ENCODE measurements at places on chromosomes 4 and X.

GRCh38 chr4:138420471-138420870, 178.3 kb upstream of the SLC7A11 start:
- DNase-seq = no peak

DNA sequence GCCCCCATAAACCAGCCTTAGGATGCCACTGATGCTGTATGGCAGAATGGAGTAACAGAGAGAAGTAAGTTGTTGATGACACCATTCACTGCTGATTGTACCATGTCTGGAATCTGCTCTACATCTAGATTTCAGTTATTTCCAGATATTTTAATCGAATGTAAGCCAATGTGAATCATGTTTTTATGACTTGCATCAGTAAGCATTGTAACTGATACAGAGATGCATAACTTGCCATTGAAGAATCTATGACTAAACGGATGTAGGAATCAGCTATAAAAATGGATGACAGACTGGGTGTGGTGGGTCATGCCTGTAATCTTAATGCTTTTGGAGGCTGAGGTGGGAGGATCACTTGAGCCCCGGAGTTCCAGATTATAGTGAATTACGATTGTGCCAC, 161.0 kb upstream of the GATB start:
- no peak for DNase-seq

- DNase-seq = no peak
Measured at GRCh38 chr4:127506283-127506682, 126.5 kb upstream of the INTU start.

DNA sequence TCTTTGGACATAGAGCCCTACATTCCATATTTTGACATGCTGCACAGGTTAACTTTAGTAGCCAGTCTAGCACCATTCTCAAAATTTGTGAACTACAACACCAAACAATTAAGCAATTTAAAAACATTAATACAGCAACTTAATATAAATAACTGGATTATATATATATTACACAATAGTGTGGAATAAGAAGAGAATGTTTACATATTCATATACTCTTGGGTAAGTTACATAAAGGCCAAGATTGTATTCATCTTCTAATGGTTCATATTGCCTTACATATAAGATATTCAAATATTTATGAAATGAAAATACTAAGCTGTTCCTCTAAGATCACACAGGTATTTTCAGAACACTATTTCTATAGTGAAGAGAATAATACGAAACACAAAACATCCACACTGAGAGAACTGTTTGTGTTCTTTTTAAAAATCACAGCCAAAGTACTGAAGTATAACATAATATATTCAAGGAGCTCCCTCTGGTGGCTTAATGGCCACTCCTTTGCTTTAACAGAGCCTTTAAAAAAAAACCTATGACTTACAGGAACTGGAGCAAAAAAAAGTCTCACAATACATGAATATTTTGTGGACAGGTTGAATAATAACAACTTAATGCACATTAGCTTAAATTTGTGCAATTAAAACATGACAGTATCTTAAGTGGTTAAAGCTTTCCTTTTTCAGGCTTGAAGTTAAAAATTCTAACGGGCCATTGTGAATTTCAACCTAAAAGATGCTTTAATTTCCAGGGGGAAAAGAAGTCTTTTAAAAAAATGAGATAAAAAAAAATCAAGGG, 46.2 kb downstream of the NEK1 start:
- peak; percentile 53 for DNase-seq

DNA sequence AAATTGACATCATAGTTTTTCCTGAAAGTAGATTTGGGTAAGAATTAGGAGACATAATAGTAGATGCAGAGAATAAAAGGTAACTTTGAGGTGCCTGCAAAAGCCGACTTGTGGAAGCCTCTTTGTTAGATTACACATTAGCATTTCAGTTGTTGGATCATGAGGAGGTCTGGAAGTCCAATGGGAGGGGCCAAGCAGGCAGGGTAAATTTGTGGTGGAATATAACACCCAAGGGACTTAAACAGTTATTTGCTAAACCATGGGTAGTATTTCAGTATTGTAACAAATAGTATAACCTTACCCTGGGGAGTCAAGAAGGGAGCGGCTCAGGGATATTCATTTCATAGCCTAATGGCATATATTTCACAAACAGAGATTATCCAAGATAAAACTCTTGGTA, 810.7 kb upstream of the AMOT start:
- no peak for DNase-seq

- no peak for DNase-seq
Measured at GRCh38 chrX:124895947-124896346, 423.7 kb upstream of the TEX13C start.

DNA sequence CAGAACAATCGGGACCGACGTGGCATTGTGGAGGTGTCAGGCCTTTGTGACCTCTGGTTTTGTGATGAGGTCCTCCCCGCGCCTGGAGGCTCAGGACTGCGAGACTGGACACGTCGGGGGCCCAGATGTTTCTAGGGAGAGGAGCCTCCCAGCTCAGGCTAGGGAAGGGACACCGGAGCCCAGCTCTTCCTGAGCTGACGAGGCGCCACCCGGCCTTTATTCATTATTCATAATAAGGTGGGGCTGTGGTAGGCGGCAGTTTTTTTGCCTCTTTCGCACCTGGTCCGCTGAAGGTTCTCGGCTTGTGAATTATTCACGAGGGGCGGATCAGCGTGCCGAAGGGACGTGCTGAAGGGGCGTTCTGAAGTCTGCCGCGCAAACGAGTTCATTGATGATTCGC, 2.3 kb upstream of the UBA1 start:
- no peak for DNase-seq

- DNase-seq = no peak
Measured at GRCh38 chrX:153643431-153644351, 3.3 kb upstream of the DUSP9 start.

DNA sequence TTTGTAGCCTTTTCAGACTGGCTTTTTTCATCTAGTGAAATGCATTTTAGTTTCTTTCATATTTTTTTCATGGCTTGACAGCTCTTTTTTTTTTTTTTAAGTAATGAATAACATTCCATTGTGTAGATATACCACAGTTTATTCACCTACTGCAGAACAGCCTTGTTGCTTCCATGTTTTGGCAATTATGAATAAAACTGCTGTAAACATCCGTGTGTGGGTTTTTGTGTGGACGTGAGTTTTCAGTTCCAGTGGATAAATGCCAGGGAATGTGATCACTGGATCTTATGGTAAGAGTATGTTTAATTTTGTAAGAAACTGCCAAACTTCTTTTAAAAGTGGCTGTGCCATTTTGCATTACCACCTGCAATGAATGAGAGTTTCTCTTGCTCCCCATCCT, 160.8 kb downstream of the SOWAHB start:
- DNase-seq = no peak

DNA sequence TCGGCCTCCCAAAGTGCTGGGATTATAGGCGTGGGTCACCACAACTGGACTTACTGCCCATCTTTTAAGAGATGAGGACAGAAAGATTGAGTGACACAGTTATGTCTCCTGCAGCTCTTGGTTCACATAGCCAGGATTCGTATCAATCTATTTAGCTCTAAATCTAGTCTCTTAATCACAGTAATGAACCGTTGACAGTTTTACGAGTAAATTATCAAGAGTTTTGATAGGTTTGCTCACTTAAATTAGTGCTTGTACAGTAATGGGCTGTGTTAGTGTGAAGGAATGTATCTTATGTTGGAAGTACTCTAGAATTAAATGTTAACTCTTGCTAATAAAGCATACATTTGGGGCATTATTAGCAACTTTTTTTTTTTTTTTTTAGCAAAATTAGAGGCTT, 105.7 kb downstream of the PTTG2 start:
- no peak for DNase-seq

DNA sequence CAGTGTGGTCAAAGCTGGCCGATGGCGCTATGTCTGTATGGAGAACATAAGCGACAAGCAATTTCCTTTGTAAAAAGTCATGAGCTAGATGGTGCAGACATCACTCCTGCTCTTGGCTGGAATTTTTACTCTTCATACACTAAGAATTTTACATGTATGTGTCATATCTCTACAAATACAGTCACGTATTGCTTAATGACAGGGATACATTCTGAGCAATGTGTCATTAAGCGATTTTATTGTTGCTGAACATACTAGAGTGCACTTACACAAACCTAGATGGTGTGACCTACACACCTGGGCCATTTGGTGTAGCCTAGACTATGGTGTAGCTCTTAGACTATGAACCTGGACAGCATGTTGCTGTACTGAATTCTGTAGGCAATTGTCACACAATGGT, 185.4 kb downstream of the SOWAHB start:
- DNase-seq = no peak

- no peak for DNase-seq
Measured at GRCh38 chr4:188370777-188371176, 231.5 kb downstream of the TRIML1 start.

DNA sequence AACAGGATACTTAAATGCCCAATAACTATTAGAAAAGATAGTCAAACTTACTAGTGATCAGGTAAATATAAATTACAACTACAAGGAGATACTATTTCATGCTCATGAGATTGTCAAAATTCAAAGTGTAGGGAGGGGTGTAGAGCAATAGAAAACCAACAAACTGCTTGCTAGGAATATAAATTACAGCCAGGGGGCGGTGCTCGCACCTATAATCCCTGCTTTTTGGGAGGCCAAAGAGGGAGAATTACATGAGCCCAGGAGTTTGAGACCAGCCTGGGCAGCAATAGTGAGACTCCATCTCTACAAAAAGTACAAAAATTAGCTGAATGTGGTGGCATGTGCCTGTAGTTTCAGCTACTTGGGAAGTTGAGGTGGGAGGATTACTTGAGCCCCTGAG, 556.5 kb upstream of the NR3C2 start:
- DNase-seq = no peak

DNA sequence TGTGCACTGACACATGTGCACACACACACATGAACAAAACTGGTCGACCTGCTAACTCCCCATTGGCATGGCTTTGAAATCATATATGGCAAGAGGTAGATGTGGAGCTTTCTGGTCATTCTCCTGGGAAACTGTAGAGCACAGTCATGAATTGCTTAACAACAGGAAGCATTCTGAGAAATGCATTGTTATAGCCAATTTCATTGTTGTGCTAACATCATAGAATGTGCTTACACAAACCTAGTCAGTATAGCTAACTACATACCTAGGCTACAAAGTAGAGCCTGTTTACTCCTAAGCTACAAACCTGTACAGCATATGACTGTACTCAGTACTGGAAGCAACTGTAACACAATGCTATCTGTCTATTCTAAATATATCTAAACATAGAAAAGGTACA, 134.2 kb upstream of the SH3RF1 start:
- DNase-seq = no peak

DNA sequence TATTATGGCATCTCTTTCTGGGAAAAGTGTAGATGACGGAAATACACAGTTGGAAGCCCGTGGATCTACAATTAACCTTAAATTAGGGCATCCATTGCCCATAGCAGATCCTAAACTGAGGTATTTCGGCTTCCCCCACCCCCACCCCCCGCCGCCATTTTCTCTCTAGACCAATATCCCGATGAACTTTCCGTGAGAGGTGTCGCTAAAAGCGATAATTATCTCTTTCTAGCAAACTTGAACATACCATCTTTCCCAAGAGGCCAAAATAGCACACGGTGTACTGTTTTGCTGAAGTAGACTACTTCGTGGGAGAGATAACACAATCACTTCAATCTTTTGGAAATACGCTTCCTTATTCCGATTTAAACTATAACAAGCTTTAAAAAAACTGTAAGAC, 554 bp downstream of the KLHL15 start:
- peak; percentile 19 for DNase-seq

DNA sequence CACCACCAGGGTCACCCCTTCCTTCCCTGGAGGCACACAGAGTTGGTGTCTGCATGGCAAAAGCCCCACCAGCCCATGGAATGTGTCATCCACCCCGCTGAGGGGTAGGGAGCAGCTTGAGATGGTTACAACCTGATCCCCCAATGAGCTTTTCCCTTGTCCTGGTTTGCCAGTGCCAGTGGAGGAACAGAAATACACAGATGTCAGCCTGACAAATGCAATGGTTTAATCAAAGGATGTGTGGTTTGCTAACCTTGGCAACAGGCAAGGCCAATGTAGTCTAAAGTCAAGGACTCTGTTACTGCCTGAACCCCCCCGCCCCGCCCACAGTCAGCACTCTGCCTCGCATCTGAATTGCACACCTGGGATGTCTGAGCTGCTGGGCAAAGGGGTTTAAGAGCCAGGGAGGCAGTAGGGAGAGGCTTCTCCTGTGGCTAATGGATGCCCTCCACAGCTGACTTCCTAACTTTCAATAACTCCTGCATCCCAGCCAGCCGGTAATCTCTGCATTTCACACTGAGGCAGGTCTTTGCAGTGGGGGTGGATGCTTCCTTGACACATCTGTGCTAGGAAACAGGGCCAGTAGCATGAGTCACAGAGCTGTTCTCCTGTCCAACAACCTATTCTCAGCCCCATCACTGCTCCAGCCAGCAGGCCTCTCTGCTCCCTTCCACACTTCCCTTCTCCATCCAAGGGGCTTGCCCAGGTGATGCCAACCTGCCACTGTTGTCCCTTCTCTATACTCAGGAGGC, 137.5 kb downstream of the AMMECR1 start:
- no peak for DNase-seq

DNA sequence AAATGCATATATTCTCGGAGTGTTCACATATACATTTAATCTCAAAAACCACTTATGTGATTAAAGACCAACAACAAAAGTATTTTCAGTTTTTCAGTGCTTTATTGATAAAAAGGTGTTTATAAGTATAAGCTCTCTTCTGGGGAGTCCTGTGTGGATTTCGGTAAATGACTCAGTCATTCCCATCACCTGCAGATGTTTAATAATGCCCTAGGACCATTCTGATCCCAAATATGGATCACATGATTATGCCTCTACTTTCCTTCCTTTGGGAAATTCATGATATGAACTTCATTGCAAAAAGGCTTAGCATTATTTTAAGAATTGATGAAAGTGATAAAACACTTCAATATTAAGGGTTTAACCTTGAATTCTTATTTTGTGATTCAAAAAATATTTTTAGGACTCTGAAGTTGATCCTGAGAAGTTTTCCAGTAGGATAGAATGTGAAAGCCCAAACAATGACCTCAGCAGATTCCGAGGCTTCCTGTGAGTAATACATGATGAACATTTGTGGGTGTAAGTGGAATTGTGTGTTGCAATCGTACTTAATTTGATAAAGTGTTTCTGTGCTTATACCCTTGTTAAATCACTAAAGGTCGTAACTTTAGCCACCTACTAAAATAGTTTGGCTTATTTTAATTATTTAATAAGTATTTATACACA, 40.2 kb downstream of the ATP10D start:
- no peak for DNase-seq
